Suppressor macrophage treated with lipopolysaccharide for 1 hour (primary cell): ENCODE measurements at places on chromosomes 4 and X.
A peak's percentile ranks its signal among the peaks of the same experiment; 100 is the strongest.

- DNase-seq: no peak
Observed at GRCh38 chr4:77903186-77903585, 40.6 kb downstream of the MRPL1 start.

DNA sequence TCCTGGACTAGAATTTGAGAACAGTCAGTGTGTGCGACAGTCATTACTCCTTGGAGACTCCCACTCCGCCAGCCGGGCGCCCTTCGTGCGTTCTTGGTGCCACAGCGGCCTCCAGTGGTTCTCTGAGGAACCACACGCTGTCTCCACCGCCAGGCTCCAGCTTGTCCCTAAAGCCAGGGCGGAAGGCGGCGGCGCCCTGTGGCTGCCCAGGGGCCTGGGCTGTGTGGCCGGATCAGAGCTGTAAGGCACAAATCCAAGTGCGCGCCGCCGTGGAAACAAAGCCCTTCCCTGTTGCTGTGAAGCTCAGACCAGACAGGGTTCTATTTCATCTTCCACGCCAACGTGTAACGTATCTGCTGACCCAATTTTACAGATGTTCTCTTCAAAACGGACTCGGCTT is 34.2 kb downstream of the IDS start:
- DNase-seq: peak; percentile 71

DNA sequence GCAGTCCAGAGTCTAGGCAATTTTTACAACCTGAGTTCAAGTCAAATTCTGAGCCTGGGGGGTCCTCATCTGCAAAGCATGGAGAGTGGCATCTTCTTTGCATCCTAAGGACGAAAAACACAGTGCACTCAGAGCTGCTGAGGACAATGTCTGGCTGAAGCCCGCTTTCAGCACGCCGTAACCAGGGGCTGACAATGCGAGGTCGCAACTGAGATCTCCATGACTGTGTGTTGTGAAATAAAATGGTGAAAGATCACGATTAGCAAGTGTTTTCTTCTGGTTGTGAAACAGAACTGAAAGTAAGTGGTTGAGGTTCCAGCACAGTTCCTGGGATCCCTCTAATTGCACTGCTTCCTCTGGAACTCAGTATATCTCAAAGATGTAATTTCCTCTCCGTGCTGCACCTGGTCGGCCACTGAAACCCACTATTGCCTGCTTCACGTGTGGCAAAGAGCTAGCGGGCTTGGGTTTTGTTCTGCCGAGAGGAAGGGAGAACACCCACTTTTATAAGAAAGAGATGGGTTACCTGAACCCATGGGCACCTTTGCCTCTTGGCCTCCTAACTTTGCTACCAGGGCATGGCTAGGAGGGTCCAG is 7.7 kb upstream of the F11 start:
- no peak for DNase-seq

DNA sequence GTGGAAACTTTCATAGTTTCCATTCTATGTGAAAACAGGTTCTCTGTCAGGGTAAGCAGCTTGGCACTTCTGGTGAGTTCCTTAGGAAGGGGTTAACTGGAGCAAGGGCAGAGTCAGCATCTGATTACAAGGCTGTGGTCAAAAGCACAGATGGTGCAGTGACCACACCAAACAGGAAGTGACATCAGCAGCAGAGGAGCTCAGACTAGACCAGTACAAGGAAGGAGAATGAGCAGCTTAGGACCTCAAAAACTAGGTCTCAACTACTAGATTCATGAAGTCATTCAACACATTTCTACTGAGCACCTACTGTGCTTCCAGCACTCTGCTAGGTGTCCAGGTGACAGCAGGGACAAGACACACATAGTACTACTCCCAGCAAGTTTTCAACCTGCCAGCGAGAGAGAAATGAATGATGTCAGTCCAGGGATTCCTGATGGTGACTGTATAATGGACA is 130.2 kb downstream of the AMELX start:
- DNase-seq: peak; percentile 61

DNA sequence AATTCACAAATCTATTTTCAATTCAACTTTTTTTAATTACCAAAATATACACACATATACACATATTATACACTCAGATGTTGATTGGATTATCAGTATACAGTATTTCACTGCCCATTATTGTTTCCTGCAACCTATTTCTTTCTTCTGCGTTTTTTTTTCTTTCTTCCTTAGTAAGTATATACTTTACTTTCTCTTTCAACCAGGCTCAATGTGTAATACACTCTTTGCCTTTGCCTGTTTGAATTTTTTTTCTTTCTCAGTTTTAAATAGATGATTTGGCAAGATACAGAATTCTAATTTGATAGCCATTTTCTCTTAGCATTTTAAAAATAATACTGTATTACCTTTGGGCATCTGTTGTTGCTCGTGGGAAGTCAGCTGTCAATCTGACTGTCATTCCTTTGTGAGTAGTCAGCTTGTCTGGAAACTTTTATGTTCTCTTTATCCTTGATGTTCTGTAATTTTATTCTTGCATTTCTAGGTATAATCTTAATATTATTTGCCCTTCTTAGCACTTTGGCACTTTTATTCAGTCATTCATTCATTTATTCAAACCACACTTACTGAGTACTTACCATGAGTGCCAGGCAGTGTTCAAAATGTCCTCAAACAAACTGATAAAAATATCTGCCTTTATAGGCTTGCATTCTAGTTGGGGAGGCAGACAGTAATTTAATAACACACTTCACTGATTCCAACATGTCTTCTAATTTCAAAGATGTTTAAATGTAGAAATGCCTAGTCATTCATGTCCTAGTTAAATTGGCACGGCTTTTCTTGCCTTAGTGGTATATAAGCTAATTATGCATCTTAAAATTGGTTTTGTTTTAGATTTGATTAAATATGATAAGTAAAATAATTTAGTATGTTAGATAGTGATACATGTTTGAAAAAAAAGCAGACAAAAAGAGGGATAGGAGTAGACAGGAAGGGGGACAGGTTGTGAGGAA is 3.7 kb downstream of the USP38 start:
- DNase-seq: no peak
